ENCODE measurements at places on chromosomes 1 and 21.
A peak's percentile ranks its signal among the peaks of the same experiment; 100 is the strongest.

- peak; percentile 22 for DNase-seq
These were observed 80.5 kb upstream of the RALGPS2 start for GRCh38 chr1:178644308-178645120.

DNA sequence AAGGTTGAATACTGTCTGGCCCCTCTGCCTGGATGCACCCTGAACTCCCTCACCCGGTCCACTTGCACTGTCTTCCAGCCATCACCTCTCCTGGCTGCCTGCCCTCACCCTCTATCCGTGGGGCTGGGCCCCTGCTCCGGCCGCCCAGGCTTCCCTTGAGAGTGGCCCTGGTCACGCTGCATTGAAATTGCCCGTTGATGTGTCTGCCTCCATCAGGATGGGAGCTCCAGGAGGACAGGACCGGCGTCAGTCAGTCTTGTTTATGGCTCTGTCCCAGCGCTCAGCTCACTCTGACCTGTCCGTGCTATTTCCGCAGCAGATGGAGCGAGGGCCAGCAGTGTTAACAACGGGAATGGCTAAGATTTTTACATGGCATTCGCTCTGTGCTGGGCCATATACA is 34.9 kb downstream of the FOXO6 start:
- no peak for DNase-seq

- DNase-seq, result no peak
These were observed 51.8 kb upstream of the TRABD2B start for GRCh38 chr1:48048980-48049379.

DNA sequence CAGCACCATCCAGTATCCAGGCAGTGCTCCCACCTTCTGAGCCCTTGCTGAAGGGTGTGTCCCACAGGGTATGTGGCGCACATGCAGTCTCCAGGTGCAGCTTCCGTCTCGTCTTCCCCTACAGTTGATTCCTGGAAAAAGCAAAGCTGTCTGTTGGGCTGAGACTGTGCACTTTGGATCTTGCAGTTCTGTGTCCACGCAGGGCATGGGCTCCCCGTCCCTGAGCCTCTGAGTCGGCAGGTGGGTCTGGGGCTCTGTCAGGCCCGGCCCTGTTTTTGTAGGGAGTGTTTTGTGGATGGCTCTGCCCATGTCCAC is 32.8 kb downstream of the SNAP47 start:
- DNase-seq, result no peak

DNA sequence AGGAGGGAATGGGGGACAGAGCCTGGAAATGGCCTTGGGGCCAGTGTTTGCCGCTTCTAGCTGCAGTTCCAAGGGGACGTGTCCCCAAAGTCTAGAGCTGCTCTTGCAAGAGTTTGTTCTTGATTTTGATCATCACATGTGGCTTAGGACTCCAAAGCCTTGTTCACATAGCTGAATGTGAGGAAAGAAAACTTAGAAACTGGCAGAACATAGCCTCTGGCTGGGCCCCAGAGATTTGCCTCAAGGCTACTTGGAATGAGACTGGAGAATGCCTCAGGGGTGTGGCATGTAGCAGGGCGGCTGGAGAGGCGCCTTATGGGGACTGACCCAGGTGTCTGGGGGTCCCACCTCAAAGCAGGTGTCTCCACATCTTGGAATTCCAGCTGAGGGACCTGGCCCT is 2.3 kb downstream of the PDXK start:
- no peak for DNase-seq

GRCh38 chr1:29235955-29236711 is at the start of gene PTPRU:
Gene PTPRU (plus strand): TSS chr1:29236522. CDS start chr1:29236645, 123 bp downstream.
- DNase-seq, result peak; percentile 69

- DNase-seq, result no peak
These were observed 342.6 kb upstream of the PKN2 start for GRCh38 chr1:88341447-88341846.

DNA sequence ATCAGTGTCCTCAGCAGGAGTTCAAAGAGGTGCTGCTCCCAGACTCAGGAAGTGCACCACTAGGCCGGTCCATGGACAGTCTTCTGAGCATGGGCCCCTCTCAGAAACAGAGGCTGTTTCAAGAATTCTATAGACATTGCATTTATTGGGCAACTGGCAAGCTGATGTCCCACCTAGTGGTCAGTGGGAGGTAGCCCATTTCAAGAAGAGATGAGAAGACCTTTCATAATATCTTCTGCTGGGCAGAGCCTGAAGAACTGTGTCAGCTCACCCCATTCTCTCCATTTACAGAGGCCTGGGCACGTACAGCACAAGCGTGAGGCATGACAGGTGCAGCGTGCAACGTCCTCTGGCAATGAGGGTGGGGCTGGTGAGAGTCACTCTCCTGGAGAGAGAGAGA is 216.0 kb downstream of the DYRK1A start:
- peak; percentile 41 for DNase-seq

DNA sequence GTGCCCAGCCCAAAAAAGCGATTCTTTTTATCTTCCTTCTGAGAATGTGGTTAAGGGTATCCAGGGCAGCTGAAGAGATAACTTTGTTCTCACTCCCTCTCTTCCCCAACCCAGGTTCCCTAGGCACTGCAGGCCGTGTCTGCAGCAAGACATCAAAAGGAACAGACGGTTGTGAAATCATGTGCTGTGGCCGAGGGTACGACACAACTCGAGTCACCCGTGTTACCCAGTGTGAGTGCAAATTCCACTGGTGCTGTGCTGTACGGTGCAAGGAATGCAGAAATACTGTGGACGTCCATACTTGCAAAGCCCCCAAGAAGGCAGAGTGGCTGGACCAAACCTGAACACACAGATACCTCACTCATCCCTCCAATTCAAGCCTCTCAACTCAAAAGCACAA is 11.4 kb downstream of the WNT2B start:
- DNase-seq, result no peak

GRCh38 chr1:177744906-177745305 is 225.0 kb downstream of the SEC16B start:
- DNase-seq, result no peak

- DNase-seq, result peak; percentile 68
These were observed 8.7 kb downstream of the UBE2G2 start for GRCh38 chr21:44792702-44793591.

DNA sequence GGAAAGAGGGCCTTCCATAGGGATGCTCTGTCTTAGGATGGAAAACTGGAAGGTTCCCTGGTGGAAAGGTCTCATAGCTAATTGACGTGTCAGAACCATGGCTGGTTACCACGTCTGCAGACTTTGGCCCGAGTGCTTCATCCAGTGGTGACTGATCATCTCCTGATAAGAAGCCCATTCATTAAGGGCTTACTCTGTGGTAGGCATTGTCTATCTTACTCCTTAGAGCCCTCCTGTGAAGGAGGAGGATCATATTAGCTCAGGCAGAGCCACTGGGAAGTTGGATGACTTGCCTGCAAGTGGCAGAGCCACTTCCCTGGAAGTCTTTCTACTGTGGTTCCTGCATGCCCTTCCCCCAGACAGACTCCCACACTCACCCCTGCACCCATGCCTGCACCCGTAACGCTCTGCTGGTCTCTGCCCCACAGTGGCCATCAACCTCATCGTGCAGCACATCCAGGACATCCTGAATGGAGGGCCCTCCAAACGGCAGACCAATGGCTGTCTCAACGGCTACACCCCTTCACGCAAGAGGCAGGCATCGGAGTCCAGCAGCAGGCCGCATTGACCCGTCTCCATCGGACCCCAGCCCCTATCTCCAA is 79.9 kb downstream of the UCK2 start:
- no peak for DNase-seq

- DNase-seq, result no peak
These were observed 42.0 kb downstream of the NIBAN1 start for GRCh38 chr1:184932319-184932718.

DNA sequence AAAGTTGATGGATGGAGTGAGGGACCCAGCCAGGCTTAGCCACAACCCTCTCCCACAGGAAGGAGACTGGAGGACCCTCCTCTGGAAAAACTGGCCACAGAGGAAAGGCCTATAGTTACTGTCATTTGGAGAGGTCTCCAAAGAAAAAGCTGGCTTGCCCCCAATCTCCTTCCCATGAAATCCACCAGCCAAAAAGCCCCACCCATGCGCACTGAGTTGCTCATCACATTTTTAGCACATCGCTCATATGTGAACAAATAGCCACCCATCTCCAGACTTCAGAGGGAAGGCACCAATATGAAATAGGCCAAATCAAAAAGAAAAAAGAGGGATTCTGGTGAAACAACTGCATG is 36.9 kb upstream of the QSOX1 start:
- no peak for DNase-seq

DNA sequence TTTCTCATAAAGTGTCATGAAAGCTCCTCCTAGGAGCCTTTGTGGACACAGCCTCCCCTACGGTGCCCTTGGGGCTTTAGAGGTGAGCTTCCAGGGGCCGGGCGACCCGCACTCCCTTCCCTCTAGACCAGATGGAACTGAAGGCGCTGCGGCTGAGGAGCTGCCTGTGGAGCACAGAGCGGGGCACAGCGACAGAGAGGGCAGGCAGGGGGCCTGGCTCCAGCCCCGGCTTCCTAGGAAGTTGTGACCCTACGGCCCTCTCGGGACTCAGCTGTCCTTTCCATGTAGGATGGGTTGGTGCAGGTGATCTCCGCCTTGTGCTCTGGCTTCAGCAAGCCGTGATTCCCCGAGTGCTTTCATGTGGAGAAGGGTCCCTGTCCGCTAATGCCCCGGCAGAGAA is 23.6 kb upstream of the NEK2 start:
- DNase-seq, result no peak

- DNase-seq, result no peak
These were observed 402.7 kb upstream of the ADGRL2 start for GRCh38 chr1:81398041-81398440.

Measured in COR-L47 (cell line).